CD4-positive, alpha-beta T cell (primary cell): ENCODE measurements at places on chromosomes 11 and 22.
A peak's percentile ranks its signal among the peaks of the same experiment; 100 is the strongest.

DNA sequence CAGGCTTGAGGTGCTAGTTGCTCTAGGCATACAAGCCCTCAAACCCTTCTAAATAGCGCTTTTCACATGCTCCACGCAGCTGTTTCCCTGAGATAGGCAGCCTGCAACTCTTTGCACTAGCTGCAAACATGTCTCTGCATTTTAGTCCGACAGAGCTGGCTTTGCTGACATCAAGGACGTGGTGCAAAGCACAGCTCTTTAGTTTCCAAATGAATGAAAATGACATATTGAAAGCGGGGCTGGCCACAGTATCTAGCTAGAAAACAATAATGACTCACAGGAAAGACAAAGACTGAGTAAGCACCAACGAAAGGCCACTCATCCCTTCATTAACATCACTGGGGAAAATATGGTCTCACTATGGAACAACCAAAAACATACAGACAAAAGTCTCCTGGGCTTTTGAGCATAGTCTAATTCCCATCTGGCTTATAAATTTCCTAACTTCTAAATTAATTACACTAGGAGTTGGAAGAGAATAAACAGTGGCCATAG, 15.3 kb upstream of the ZC3H12C start:
- DNase-seq = no peak

DNA sequence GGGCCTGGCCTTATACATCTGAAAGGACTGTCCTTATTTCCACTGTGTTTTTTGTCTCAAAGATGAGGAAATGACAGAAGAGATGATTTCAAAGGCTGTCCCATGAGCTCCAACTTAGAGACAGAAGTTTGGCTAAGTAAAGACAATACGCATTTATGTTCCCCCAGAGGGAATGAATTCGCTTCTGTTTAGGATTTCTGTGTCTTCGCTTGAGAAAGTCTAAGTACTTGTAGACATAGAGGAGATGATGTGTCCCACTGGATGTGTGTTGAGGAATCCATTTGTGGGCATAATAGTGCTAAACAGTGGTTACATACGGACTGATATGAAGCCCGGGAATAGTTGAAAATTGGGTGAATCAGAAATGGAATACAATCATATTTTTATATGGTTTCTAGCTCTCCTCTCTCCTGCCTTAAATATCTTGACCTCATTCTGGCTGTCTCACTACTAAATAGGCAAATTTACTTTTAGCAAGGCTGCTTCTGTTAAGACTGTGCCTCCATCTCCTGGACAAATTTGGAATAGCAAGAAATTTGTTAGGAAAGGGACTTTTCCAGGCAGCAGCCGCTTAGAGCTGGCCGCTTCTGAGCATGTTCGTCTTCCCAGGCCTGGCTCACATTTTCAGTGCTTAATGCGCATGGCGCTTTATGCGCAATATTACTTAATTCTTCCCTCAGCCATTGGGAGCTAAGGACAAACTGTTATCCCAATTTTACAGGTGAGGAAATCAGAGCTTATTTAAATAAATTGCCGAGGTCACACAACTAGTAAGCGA, 1.9 kb upstream of the PEX26 start:
- peak; percentile 4 for DNase-seq

GRCh38 chr11:35765211-35765610, 102.6 kb downstream of the TRIM44 start:
- DNase-seq = no peak

GRCh38 chr11:24598641-24599040, 101.8 kb downstream of the LUZP2 start:
- DNase-seq = no peak

GRCh38 chr22:19569976-19570375, 45.8 kb upstream of the CLDN5 start:
- no peak for DNase-seq

GRCh38 chr11:26244207-26244606, 87.7 kb upstream of the ANO3 start:
- DNase-seq = no peak
